ENCODE measurements at places on chromosomes 1 and 21. TPM values are rescaled to one million over a fixed set of nuclear protein-coding genes. Genes with fewer than 3 reads are reported as not detected.

GRCh38 chr1:247373721-247374141, 42.1 kb upstream of the ZNF496 start:
- H3K4me3 ChIP-seq, result peak overlapping the region; percentile 41
- no peaks in the 10 kb centered on the region for H3K36me3 ChIP-seq
- H3K27ac ChIP-seq, result no peak overlapping the region
- peak; percentile 73 for DNase-seq

DNA sequence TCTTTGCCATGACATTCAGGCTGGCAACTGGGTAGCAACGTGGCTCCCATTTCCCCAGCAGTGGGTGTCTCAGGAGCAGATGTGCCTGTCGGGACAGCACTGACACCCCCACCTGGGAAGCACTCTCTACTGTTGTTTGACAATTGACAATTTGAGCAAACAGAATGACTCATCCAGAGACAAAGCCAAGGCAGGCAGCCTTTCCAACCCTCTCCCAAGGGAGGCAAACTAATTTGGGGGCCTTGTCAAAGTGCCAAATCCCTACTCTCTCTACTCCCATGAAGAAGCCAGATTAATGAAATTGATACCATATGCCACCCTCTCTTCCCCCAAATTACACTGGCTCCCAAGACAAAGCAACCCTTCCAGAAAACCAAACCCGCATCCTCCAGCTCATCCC, 65.6 kb downstream of the GRIK3 start:
- H3K27me3 ChIP-seq, result peaks cover 15% of the 10 kb centered on the region
- H3K4me3 ChIP-seq, result no peak overlapping the region
- H3K27ac ChIP-seq, result no peak overlapping the region
- no peak for DNase-seq
- H3K36me3 ChIP-seq, result no peaks in the 10 kb centered on the region

GRCh38 chr1:112514901-112515300, 6.1 kb downstream of the WNT2B start:
- no peaks in the 10 kb centered on the region for H3K27me3 ChIP-seq
- no peak overlapping the region for H3K4me3 ChIP-seq
- no peak for DNase-seq

DNA sequence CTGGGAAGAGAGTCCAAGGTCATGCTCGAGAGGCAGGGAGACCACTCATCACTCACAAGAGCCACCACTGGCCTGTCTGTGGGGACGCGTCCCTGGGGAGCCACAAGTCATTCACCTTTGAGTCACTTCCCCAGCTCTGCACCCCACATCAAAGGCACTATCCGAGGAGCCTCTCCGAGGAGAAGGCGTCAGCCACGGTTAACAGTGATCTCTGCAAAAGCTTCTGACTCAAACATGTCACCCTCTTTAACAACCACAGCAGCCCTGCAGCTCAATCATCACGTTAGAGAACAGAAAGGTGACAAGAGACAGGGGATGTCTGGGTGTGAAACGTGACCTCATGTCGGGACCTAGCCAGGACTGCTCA, 9.0 kb downstream of the LRRC47 start:
- no peak overlapping the region for H3K4me3 ChIP-seq
- no peak overlapping the region for H3K27ac ChIP-seq
- H3K36me3 ChIP-seq, result peaks cover 49% of the 10 kb centered on the region
- H3K27me3 ChIP-seq, result no peaks in the 10 kb centered on the region

- no peak overlapping the region for H3K27ac ChIP-seq
- no peak overlapping the region for H3K4me3 ChIP-seq
- H3K27me3 ChIP-seq, result no peaks in the 10 kb centered on the region
- H3K36me3 ChIP-seq, result no peaks in the 10 kb centered on the region
Observed at GRCh38 chr1:178310685-178311105, 186.1 kb downstream of the CLEC20A start.

GRCh38 chr1:11740258-11741192, 4.6 kb downstream of the AGTRAP start:
- peaks cover 20% of the 10 kb centered on the region for H3K4me1 ChIP-seq
- H3K27me3 ChIP-seq, result no peaks in the 10 kb centered on the region
- H3K36me3 ChIP-seq, result no peaks in the 10 kb centered on the region
- no peak overlapping the region for H3K4me3 ChIP-seq
- no peak overlapping the region for H3K27ac ChIP-seq
- no peak for DNase-seq

GRCh38 chr1:203146537-203146936, 19.0 kb downstream of the ADORA1 start:
- no peak for DNase-seq
- H3K27ac ChIP-seq, result no peak overlapping the region
- no peak overlapping the region for H3K4me3 ChIP-seq
- H3K36me3 ChIP-seq, result no peaks in the 10 kb centered on the region
- H3K27me3 ChIP-seq, result no peaks in the 10 kb centered on the region

- H3K4me3 ChIP-seq, result no peak overlapping the region
- no peaks in the 10 kb centered on the region for H3K36me3 ChIP-seq
- no peak overlapping the region for H3K27ac ChIP-seq
Observed at GRCh38 chr21:20108976-20109540, 889.2 kb upstream of the NCAM2 start.

- no peak for DNase-seq
- no peaks in the 10 kb centered on the region for H3K36me3 ChIP-seq
- H3K27me3 ChIP-seq, result no peaks in the 10 kb centered on the region
- no peak overlapping the region for H3K27ac ChIP-seq
Observed at GRCh38 chr1:183893561-183894289, 88.8 kb downstream of the RGL1 start.

DNA sequence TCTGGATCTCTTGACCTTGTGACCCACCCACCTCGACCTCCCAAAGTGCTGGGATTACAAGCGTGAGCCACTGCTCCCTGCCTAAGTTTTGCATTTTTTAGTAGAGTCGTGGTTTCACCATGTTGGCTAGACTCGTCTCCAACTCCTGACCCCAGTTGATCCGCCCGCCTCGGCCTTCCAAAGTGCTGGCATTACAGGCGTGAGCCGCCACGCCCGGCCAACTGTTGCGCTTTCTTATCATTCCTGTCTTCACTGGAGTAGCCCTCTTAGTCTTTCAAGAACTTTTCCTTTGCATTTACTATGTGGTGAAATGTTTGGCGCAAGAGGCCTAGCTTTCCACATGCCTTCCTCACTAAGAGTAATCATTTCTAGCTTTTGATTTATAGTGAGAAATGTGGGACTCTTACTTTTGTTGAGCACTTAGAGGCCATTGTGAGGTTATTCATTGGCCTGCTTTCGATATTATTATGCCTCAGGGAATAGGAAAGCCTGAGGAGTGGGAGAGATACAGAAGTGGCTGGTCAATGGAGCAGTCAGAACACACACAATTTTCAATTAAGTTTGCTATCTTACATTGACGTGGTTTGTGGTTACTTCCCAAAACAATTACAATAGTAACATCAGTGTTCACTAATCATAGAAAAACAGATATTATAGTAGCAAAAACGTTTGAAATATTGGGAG, 111.0 kb downstream of the ZMYM4 start:
- H3K4me3 ChIP-seq, result no peak overlapping the region
- no peak for DNase-seq
- H3K36me3 ChIP-seq, result no peaks in the 10 kb centered on the region
- no peaks in the 10 kb centered on the region for H3K27me3 ChIP-seq

DNA sequence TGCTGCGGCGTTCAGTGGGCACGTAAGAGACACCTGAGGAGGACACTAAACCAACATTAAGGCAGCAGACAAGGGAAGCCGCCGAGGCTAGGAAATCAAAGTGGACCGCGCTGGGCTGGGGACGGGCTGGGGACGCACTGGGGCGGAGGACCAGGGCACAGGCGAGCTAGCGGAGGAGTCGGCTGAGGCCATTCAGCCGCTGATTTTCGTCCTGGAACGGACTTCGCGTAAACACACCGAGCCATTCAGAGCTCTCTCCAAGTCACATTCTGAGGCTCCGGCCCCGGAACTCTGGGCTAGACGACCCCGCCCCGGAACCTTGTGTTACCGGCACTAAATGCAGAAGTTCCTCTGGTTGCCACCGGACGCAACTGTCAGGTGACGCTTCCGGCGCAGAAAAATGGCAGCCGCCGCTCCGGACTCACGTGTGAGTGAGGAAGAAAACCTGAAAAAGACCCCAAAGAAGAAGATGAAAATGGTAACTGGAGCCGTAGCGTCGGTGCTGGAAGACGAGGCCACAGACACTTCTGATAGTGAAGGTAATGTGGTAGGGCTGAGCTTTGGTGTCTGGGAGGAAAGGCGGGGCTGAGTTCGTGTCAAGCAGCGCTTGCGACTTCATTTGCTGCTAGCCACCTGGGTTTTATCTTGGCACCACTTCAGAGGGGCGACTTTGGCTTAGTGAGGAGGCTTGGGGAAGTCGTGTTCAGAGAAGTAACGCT, at the start of gene RRP15:
TSS of gene RRP15 (plus strand) at position 377 of the 719 bp plus-strand sequence. CDS start at position 401, 24 bp downstream.
- H3K36me3 ChIP-seq, result no peaks in the 10 kb centered on the region
- H3K4me3 ChIP-seq, result peak within 1 kb of the TSS; percentile 60
- peak; percentile 94 for DNase-seq
- H3K27ac ChIP-seq, result peak within 1 kb of the TSS; percentile 87
- no peaks in the 10 kb centered on the region for H3K27me3 ChIP-seq

GRCh38 chr21:29193072-29193471, 62.6 kb downstream of the MAP3K7CL start:
- no peaks in the 10 kb centered on the region for H3K36me3 ChIP-seq
- H3K4me3 ChIP-seq, result no peak overlapping the region
- H3K4me1 ChIP-seq, result no peaks in the 10 kb centered on the region
- H3K27me3 ChIP-seq, result no peaks in the 10 kb centered on the region
- H3K27ac ChIP-seq, result no peak overlapping the region
- DNase-seq, result no peak

- no peak overlapping the region for H3K4me3 ChIP-seq
- no peaks in the 10 kb centered on the region for H3K36me3 ChIP-seq
- no peak for DNase-seq
Observed at GRCh38 chr1:3658231-3658615, 5.9 kb downstream of the TP73 start.

DNA sequence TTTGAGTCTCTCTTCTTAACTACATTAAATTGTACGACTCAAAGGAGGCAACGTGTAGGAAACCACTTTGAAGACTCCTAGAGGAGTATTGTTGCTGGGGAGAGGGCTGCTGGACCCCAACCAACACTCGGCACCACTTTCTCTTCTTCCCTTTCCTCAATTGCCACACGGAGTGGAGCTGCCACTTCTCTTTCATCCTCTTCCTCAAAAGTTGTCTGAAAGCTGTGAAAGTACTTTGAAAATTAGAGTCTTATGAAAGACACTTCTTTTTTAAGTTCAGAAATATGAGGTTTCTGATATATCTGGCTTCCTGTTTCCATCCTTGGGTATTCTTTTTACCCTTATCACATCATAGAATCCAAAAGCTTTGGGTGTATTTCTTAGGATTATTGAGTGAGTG, 59.5 kb downstream of the MRPS6 start:
- peak overlapping the region; percentile 84 for H3K27ac ChIP-seq
- no peaks in the 10 kb centered on the region for H3K27me3 ChIP-seq
- H3K4me1 ChIP-seq, result no peaks in the 10 kb centered on the region
- H3K36me3 ChIP-seq, result no peaks in the 10 kb centered on the region

The KPRP gene
- total RNA-seq, result not detected

The AJAP1 gene
- 0.28 TPM for total RNA-seq

The PSEN2 gene
- total RNA-seq, result 34.8 TPM

The NTMT2 gene
- total RNA-seq, result not detected

The ETNK2 gene
- 10.5 TPM for total RNA-seq

The A3GALT2 gene
- not detected for total RNA-seq

The FCRL6 gene
- total RNA-seq, result not detected
